ENCODE measurements at places on chromosomes 2 and 18.

GRCh38 chr18:61749546-61749945, 143.3 kb downstream of the RNF152 start:
- DNase-seq: no peak

DNA sequence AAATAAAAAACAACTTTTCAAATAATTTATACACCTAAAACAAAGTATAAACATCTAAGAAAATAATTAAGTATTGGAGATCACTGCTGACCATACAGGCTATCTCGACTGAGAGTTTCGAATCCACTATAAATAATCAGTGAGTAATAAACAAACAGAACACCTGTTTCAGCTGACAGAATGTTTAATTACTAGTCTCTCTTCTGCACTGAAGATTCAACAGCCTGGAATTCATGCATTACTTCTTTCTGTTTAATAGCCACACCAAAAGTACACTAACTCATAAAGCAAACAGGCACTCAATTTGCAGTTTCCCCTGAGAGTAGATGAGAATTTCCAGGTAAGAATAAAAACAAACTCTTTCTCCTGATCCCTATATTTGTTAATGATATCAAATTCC, 138.5 kb downstream of the RBMS1 start:
- no peak for DNase-seq

DNA sequence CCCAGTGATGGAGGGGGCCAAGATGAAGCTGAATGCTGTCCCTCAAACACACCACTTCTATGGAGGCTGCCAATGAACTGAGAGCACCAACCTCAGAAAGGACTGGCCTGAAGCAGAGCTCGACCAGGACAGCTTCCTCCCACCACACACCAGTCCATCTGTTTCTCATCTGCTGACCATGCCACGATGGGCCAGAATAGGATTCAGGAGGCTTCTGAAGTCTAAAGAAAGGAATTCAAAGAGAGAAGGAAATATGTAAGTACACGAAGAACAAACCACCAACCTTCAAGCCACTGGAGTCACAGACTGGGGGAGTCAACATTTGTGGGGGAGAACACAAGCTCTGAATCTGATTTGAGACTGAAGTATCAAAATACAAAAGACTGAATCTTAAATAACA, 157.6 kb upstream of the CCDC68 start:
- no peak for DNase-seq

DNA sequence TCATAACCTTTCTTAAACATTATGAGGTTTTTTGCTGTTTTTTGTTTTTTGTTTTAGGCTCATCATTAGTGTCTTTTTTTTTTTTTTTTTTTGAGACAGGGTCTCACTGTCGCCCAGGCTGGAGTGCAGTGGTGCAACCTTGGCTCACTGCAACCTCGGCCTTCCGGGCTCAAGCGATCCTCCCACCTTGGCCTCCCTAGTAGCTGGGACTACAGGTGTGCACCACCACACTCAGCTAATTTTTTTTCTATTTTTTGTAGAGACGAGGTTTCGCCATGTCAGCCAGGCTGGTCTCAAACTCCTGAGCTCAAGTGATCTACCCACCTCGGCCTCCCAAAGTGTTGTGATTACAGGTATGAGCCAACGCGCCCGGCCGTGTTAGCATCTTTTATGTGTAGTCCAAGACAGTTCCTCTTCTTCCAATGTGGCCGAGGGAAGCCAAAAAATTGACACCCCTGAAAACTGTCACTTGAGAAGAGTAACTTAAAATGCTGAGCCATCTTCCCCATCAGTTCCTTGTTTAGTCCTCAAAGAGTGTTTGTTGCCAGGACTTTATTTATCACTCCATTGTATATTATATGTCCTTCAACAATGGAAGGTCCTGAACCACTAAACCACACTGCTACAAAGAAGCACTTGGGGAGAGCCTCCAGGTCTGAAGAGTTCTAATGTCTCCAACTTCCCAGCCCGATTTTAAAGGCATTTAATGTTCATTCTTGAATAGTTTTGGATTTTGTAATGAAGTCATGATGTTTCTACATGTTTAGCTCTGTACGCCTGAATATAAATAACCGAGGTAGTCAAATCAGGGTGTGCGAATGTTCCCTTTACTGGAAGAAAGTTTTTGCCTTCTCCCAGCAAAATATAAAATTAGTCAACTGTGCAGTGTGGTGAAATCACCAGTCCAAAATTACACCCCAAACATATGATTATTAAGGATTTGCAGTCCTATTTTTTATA, 26.4 kb downstream of the ZNF516 start:
- DNase-seq: no peak

GRCh38 chr2:69087912-69088240, 74.9 kb downstream of the ANTXR1 start:
- no peak for DNase-seq

DNA sequence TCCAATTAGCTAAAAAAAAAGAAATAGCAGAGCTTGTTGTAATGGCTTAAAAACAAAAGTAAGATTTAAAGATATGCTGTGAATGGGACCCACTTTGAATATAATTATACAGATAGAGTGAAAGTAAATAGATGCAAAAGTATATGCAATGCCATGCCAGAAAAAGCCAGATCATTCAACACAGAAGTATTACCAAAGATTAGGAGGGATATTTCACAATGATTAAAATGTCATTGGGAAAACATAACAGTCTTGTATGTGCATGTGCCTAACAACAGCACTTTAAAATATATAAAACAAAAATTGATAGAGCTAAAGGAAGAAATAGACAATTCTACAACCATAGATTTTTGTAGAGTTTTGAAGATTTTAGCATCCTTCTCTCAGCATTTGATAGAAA, 19.9 kb upstream of the SIGLEC15 start:
- no peak for DNase-seq

GRCh38 chr2:241114836-241115235, 12.7 kb upstream of the MTERF4 start:
- no peak for DNase-seq

- no peak for DNase-seq
Measured at GRCh38 chr2:61962095-61962984, 56.9 kb downstream of the COMMD1 start.

GRCh38 chr2:152573168-152573567, 144.1 kb downstream of the PRPF40A start:
- no peak for DNase-seq

GRCh38 chr2:152557273-152557888, 159.9 kb downstream of the PRPF40A start:
- DNase-seq: no peak

DNA sequence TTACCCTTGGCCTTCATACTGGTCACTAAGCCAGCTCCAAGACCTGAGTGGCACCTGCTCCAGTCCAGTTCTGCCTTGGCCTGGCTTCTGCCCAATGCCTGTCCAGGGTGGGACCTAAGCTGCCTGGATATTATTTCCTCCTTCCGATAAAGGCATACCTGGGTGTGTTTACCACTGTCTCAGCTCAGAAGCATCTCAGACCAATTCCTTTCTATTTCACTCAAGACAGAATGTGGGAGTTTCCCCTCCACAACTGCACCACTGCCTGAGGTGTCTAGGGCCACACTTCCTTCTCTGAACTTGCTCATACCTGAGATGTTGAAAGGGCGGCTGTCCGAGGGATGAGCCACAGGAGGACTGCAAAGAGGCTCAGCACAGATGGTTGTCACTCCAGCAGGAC, 18.4 kb upstream of the CAB39 start:
- no peak for DNase-seq

- DNase-seq: no peak
Measured at GRCh38 chr2:166057370-166058164, 70.3 kb downstream of the SCN1A start.

DNA sequence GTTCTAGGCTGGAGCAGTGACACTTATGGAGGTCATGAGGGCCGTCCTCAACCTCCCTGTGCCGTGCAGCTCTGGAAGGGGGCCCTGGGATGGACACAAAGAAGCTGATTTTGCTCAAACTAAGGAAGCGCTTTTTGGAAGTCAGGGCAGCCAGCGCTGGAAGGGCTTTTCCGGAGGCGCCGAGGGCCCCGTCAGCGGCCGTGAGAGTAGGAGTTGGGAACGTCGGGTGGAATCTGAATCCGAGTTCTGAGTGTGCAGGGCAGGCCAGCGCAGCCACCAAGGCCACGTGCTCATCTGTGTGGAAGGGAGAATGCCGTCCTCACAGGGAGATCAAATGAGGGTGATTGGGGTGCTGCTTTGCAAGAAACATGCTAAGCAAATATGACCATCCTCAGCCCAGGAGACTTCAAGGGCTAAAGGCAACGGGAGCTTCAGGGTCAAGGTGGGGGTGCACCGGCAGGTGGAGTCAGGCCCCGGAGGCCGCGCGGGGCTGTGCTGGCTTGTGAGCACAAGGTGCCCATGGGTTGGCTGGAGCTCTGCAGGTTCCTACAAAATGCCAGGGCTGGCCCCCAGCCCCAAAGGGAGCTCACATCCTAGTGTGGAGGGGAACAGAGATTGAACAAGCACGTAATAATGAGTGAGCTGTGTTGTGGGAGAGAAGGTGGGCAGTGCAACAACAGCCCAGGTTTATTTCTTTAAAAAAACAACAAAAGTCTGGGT, 70.4 kb upstream of the HPCAL1 start:
- DNase-seq: no peak

DNA sequence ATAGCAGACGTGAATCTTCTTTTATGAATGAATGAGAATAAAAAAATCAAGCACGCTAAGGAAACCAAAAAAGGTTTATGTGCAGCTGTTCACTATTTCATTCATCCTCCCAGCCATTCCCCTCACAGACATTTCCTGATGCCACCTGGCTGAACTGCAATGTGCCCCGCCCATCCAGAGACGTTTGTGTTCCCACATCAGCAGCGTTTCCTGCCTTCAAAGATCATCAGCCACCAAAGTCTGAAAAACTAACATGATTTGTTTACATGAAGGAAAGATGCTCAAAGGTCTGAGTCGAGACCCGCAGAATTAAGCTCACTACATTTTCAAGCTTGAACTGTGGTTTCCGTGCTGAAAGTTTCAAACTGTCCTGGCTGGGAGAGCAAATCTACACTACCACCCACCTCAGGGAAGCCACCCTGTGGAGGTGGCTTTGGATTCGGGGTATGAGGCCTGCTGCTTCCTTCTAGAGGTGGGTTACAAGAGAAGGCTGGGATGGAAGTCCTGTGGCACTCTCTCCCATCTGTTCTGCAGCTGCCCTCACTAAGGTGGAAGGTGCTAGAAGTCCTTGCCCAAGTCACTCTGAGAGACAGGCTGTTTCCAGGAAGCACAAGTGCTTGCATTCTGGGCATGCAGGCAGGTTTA, 201.3 kb upstream of the OSR1 start:
- no peak for DNase-seq

DNA sequence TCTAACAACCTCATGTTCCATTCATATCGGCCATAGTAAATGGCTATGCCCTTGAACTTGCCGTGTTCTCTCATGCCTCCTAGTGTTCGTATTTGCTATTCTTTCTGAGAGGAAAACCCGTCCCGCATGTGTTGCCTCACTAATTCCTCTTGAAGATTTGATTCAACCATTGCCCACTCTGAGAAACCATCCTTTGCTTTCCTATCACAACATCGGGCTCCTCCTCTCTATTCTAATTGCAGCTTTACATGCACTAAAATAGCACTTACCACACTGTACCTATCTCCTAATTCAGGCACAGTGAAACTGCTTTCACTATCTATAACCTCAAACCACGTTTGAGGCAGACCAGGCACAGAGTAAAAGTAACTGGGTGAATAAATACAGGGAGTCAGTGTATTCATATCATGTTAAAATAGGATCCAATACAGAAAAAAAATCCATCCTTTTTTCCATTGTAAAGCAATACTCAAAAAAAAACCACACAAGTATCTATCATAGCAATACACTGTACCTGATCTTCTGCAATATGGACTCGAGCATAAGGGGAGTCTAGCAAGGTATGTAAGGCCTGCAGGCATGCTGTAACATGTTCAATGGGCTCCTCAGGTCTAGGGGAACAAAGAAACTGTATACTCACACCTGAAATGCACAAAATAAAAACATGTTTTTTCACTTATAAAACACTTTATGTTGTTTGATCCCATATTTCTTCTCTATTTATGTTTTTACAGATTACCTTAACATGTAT, 39.0 kb upstream of the STRN start:
- DNase-seq: peak; percentile 2

- no peak for DNase-seq
Measured at GRCh38 chr2:1572638-1573037, 159.4 kb downstream of the TPO start.

- no peak for DNase-seq
Measured at GRCh38 chr2:191927319-191927867, 80.5 kb upstream of the CAVIN2 start.

- no peak for DNase-seq
Measured at GRCh38 chr18:22913861-22914260, 19.3 kb upstream of the RBBP8 start.

GRCh38 chr18:3016585-3017297, 3.8 kb upstream of the LPIN2 start:
- DNase-seq: no peak

DNA sequence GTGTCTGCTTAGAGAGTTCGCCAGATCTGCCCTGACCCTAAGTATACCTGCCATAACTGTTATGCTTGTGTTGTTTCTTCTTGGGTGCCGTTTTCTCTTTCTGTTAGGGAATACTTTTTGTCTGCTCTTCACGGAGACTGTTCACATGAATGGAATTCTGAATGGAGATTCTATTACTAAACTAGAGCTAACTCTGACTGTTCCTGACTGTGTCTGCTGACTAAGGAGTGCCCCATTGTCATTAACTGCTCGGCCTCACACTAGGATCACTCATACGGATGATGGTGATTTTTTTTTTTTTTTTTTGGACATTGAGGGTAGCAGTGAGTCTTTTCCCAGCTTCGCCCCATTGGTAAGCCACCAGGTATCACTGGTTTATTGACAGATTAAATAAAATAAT, 104.8 kb upstream of the SLC8A1 start:
- no peak for DNase-seq

DNA sequence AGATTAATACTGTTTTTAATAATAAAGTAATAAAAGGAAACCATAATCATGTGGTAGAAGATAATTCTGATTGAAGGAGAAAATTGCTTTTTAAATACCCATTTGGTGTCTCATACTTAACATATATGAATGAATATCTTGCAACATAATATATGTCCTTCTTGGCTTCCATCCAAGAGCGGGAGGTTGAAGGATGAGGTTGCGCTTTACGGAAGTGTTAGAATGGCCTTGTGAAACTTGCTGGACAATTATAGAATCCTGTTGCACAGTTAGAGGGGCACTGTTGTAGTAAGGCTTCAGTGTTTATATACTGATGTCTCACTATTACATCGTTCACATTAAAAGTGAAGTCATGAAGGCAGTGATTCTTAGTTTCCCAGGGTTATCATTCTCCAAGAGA, 9.4 kb downstream of the INSIG2 start:
- DNase-seq: no peak

- no peak for DNase-seq
Measured at GRCh38 chr2:44086629-44087028, 82.0 kb upstream of the PPM1B start.

DNA sequence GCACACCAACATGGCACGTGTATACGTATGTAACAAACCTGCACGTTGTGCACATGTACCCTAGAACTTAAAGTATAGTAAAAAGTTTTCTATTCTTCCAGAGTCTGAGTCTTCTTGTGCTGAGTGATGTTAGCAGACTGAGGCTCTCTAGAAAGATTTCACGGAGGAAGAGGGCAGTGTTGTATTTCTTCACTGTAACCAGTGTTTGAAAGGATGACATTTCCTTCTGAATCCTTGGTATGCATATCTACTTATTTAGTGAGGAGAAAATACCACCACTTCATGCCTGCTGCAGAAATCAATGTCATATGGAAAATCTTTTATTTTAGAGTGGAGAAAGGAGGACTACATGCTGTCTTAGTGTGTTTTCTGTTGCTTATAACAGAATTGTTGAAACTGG, 357.1 kb downstream of the CCDC85A start:
- no peak for DNase-seq

- no peak for DNase-seq
Measured at GRCh38 chr2:178477443-178478129, 814 bp downstream of the FKBP7 start.

- no peak for DNase-seq
Measured at GRCh38 chr2:157698430-157698829, 69.8 kb upstream of the ACVR1C start.
